ENCODE measurements at places on chromosomes 16 and 17.

GRCh38 chr17:68676856-68677255 is 75.7 kb upstream of the FAM20A start:
- DNase-seq, result no peak

- no peak for DNase-seq
Observed at GRCh38 chr16:10097271-10097670, 85.0 kb downstream of the GRIN2A start.

DNA sequence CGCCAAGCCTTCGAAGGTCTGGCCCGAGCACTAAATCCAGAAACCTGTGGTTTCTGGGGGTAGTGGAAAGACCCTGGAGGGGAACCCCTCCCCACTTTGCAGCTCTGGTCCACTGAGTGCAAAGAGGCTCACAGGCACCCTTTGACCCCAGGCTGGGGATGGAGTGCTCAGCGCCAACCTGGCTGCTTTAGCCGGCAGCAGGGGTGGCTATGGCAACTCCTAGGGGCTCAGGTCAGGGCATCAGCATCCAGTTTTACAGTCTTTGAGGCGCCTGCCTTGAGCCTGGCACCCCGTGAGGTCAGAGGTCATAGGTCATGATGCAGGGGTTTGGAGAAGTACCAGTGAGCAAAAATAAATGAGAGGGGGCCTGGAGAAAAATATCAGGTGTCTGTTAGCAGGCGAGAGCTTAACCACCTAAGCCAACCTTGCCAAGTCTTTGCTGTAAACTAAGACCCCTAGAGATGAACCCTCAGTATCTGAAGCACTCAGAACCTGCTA is 17.9 kb downstream of the CA7 start:
- no peak for DNase-seq

DNA sequence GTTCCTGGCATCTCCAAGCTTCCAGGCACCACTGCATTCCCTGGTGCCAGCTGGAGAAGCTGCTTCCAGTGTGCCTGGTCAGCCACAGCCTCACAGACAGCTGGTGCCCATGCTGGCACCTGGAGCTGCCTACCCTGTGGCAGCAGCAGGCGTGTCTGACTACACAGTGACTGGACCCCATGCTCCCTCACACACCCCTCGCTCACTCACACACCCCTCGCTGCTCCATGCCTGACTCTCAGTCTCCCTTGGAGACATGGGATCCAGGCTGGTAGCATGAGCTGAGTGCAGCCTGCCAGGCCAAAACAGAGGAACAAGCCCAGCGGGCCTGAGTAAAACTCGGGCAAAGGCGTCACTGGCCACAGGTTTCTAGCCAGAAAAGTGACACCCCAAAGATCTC is 59.1 kb upstream of the SMIM36 start:
- DNase-seq, result no peak

DNA sequence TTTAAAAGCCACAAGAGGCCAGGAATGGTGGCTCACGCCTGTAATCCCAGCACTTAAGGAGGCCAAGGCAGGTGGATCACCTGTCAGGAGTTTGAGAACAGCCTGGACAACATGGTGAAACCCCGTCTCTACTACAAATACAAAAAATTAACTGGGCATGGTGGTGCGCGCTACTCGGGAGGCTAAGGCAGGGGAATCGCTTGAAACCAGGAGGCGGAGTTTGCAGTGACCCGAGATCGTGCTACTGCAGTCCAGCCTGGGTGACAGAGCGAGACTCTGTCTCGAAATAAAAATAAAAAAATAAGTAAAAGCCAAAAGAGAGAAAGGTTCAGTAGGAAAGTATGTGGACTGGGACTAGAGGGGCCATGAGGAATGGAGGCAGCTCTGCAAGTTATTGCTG is 13.1 kb upstream of the ITGAL start:
- no peak for DNase-seq

- no peak for DNase-seq
Observed at GRCh38 chr17:42760652-42761581, at the start of gene RAMP2. TSS of gene RAMP2 (plus strand) at chr17:42761227. CDS start at chr17:42761262, 35 bp downstream.

- no peak for DNase-seq
Observed at GRCh38 chr17:1943436-1943831, 81.7 kb downstream of the RTN4RL1 start.

GRCh38 chr16:84925092-84925772 is 86.1 kb downstream of the ZDHHC7 start:
- peak; percentile 24 for DNase-seq

DNA sequence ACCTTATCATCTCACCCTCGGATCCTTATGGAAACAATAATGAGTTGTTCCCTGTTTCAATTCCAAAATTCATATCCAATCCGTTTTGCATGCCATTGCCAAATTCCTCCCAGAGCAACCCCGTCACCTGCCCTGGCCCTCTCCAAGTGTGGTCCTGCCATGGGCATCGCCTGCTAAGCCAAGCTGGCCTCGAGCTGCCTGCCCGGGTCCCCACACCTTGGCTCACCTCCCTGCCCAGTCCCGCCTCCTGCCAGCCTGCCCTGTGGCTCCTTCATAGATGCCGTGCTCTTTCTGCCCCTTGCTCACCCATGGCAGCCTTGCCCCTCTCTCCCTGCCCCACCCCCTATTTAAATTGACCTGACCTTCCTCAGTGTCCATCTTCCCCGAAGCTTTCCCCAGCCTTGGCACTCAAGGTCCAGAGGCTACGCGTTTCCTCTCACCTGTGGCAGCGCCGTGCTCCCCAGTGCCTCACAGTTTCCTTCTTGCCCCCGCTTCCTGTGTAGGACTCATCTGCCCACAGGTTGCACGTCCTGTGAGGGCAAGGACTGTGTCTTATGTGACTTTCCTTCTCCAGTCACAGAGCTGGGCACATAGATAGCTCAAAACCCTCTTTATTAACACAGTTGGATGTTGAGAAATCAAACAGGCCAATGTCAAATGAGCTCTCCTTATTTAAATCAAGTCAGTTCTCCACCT is 12.7 kb downstream of the MAPT start:
- no peak for DNase-seq

DNA sequence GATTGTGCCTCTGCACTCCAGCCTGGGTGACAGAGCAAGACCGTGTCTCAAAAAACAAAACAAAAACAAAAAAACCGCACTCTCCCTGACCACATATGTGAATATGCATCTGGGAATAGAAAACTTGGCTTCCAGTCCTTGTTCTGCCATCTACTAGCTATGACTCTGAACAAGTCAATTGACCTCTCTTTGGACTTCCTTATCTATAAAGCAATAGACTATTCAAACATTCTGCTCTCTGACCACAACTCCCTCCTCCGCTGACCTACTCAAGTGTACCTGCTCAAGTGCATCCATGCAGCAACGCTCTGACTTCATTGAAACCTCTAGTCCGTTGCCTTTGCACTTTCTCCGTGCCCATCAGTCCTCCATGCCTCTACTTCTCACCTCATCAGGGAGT is 52.6 kb upstream of the KDM6B start:
- DNase-seq, result no peak

DNA sequence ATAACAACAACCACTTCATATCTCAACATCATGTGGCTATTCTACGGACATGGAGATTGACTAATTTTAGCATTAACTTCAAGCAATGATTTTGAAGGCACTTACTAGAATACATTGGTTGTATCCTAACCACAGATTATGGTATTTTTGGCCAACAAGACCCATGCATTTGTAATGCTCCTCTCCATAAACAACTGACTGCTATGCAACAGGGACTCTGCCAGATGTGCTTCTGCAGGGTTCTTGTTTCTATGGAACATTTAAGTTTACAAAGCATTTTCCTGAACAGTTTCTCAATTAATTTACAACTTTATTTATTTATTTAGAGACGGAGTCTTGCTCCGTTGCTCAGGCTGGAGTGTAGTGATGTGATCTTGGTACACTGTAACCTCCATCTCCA is 178.0 kb downstream of the PARN start:
- no peak for DNase-seq

GRCh38 chr16:3118846-3119245 is 6.5 kb downstream of the ZNF205 start:
- DNase-seq, result no peak

- DNase-seq, result no peak
Observed at GRCh38 chr17:70407506-70407905, 238.2 kb downstream of the KCNJ2 start.

DNA sequence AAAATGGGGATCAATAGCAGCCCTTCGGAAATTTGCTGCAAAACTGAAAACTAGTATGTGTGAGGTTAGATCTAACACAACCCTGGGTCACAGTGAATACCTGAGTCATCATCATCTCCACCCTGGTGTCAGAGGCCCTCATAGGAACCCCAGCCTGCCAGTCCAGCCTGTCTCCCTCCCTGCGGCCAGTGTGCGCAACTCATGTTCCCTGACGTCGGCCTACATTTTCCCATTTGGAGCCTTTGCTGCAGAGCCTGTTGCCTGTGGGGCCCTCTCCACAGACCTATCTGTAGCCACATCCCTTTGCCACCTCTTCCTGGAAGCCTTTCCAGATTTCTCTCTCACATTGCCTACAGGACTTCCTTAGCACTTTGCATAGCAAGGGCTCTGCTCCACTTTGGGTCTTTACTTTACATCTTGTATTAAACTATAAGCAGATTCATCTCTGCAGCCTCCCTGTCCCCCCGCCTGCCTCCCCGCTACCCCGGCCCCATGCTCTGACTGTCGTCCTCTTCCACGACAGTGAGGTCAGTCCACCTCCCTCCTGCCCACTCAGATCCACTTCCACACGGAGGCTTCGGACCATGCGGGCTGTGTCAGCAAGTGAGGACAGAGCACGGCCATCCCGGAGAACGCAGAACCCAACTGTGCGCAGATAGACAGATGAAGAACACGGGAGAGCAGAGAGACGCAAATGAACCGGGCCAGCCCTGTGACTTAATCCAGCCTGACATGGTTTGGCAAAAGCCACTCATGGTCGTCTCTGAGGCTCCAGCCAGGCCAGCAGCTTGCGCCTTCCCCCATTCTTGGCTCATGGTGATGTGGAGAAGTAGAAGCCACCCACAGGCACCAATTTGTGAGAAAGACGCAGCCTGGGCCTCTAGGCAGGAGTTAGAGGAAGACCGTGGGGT is 31.0 kb downstream of the NGFR start:
- DNase-seq, result no peak

- DNase-seq, result no peak
Observed at GRCh38 chr17:78746263-78746948, 35.7 kb downstream of the CYTH1 start.

- DNase-seq, result no peak
Observed at GRCh38 chr16:54651440-54652195, 279.0 kb upstream of the IRX5 start.

- no peak for DNase-seq
Observed at GRCh38 chr17:56636265-56636664, 42.8 kb downstream of the NOG start.

GRCh38 chr16:88306860-88307545 is 75.8 kb upstream of the ZNF469 start:
- no peak for DNase-seq

DNA sequence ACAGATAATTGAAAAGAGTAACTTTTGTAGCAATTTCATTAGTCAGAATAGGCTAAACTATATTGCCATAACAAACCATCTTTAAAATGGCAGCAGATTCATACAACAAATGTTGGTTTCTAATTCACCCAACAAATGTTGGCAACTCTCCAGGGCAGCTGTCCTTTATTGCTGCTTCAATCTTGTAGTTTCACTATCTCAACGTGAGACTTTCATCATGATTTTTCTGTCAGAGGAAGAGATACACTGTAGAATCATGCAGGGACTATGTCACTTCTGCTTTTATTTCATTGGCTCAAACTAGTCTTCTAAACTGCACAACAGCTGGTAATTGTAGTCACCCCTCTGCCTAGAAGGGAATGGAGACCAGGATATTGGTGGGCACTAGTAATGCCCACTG is 174.2 kb downstream of the TANC2 start:
- DNase-seq, result peak; percentile 54

DNA sequence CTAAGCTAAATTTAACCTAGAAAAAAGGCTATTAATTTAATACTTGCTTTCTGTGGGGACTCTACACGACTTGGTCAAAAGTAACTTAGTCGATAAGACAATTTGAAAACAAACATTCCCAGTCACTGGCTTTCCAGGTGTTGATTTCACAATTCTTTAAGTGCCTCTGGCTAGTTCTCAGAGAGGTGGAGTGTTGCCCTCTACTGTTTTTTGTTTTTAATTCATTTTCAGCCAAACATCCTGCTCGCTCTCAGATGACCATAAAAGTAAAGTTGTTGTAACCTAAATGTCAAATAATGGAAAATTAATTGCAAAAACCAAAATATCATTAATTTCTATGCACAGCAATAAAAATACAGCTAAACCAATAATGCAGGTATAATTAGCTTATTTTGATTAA is 107.1 kb downstream of the MYO1D start:
- DNase-seq, result no peak

GRCh38 chr17:29844339-29845048 is 85.5 kb downstream of the SSH2 start:
- DNase-seq, result peak; percentile 55

DNA sequence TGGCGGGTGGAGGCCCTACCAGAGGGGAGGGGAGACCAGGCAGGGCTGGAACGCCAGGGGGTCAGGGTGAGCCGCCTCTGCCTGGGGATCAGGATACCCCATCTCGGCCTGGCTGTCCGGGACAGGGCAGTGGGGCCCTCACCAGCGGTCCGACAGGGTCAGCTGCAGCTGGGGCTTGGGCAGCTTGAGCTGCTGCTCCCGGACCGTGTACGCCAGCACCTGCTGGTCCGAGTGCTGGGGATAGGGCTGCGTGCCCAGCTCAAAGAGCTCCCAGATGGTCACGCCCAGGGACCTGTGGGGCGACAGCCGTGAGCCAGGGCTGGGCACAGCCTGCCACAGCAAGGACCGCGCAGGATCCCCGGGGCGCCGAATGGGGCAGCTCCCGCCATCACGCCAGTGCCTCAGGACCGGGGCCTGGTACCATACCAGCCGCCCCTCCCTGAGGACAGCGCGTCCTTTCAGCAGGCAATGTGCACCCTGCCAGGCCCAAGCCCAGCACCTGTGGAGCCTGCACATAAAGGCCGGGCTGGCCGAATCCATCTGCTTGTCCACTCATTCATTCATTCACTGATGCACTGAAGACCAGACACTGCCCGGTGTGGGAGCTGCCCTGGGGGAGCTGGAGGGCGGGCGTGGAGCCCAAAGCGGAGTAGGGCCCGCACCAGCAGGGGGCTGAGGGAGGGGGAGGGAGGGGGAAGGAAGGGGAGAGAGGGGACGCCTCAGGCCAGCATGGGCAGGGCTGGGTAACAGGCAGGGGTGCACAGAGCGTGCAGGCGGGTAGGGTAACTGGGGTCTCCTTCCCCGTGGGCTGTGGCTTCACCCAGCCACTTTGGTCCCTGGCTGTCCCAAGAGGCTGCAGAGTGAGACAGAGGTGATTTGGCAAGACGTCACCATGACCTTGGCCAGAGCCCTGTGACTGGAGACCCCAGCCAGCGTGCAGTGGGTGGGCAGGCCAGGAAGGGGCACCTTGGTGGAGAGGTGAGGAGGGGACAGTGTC is 42.0 kb upstream of the PVALEF start:
- no peak for DNase-seq

DNA sequence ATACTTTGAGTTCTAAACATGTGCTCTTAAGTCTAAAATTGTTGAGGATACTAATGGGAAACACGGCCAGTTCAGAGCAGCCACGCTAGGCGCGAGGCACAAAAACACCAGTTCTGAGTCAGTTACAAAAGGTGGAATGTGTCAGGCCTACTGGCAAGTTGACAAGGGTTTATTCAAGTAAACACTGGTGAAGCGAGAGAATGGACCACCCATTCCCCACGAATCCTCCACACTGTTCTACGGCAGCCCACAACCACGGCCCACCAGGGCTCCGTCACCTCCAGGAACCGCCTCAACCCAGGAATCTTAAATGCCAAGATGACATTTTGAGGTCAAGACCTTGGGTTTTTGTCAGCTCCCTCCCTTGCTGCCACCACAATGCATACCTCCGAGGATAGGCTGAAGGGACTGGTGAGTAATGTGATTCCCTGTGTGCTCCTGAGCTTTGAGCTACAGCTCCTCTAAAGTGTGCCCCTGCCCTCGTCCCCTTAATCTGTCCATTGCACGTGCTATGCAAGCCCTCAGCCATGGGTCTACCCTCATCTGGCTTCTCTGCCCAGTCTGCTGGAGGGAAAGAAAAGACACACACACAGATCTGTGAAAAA is 28.5 kb upstream of the TRAP1 start:
- DNase-seq, result no peak

Measured in NCI-H446 (cell line).